Stimulated activated CD8-positive, alpha-beta memory T cell treated with anti-CD3 and anti-CD28 coated beads, Interleukin-2, amount 100 ng/mL, for 48 hours (primary cell): ENCODE measurements at places on chromosomes 1 and 21.

DNA sequence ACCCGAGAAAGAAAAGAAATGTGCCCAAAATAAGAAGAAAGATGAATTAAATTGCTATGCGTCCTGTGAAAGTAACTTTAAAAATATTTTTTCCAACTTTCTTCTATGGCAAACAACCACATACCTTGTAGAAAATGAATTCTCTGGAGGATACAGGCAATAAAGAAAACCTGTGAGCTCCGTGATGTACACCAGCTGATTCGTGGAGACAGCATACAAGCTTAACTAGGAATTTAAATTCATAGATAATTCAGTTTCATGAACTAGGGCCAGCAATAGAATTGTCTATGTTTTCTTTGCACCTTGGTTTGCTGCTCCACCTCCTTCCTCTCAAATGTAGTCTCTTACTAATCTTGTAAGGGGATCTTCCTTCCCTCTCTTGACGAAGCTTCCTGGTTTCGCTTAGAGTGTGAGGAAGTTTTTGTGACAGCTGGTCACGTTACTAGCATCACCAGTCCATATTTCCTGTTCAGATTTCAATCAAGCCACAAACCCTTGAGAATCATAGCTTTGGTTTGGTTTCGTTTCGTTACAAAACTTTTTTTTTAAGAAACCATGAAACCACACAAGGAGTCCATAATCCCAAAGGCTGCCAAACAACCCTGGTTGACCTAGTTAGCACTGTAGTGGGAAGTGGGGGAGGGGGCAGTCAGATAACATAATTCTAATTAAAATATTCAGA is 35.8 kb downstream of the GREM2 start:
- no peak for DNase-seq

GRCh38 chr1:242023805-242024204 is 24.9 kb upstream of the MAP1LC3C start:
- no peak for DNase-seq

DNA sequence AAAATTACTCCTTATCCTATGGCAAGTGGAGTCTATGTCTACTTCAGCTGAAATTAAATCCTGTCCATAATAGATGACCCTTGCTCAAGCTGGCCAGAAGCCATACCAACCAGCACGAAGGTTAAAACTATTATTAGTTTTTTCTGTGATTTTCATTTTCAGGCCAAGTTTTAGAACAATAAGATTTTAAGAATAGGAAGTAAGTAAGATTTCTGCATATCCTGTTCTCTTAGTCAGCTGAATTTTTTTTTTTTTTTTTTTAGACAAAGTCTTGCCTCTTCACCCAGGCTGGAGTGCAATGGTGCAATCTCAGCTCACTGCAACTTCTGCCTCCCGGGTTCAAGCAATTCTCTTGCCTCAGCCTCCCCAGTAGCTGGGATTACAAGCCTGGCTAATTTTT is 6.1 kb upstream of the RBP7 start:
- DNase-seq = no peak

DNA sequence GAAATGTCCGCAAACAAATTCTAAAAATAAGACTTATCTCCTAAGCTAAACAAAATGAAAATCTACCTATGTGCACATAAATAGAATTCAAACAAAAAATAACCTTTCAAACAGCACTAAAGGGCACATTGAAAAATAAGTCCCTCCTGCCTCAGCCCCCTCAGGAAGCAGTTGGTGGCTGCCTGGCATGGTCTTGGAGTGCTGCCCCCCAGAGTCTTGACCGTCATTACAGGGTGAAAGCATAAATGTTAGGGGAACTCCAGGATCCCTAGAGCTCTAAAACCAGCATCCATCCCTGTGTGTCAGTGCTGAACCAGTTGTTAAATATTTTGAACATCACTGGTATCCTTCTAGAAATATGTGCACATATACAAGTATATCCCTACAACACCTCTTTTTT is 6.5 kb upstream of the NPL start:
- no peak for DNase-seq

GRCh38 chr1:240280560-240281322 is 189.1 kb downstream of the FMN2 start:
- no peak for DNase-seq

DNA sequence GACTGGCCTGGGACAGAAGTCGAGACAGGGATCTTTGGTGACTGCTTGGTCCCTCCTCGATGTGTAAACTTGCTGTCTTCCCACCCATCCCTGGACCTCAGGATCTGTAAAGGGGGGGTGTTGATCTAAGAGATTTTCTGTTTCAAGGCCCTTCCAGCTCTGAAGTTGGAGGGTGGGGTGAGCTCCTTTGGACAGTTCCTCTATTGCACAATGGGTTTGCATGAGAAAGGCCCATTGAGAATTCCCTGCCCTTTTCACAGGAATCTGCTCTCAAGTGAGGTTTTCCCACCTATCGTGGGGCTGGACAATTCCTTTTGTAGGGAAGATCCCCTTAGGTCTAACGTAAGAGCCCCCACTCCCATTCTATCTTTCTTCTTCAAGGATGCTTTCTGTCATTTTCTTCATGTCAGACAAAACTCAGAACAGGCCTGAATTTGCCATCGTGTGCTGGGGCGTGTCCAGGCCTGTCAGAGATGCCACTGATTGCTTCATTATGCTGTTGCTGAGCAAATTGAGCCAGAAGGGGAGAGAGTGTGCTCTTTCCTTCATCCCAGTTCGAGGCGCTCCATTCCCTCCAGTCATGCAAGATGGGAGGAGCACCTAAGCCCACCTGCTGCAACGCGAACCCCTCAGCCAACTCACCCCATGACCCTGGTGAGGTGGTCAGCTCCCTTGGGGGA is 149.9 kb upstream of the IGSF21 start:
- DNase-seq = no peak

GRCh38 chr1:93675931-93676330 is 5.7 kb downstream of the BCAR3 start:
- DNase-seq = no peak

- DNase-seq = no peak
These were observed 18.9 kb downstream of the GRIK1 start for GRCh38 chr21:29920938-29921337.

- no peak for DNase-seq
These were observed 57.7 kb upstream of the ATP5PO start for GRCh38 chr21:33973268-33973667.

DNA sequence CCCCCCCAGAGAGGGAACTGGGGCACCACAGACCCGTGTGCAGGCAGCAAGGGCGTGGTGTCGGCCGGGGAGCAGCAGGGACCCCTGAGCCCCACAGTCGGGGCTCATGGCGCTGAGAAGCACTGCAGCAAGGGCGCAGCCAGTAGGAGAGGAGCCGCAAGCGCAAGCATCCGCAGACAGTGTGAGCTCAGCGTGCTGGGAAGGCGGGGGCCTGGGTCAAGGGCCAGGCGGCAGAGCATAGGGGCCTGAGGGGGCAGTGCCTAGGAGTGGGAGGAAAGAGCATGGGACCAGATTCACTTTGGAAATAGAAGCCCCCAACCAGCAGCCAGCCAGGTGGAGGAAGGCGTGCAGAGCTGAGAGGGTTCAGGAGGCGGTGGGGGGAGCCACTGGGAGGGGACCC is 6.7 kb upstream of the KCNAB2 start:
- DNase-seq = no peak

DNA sequence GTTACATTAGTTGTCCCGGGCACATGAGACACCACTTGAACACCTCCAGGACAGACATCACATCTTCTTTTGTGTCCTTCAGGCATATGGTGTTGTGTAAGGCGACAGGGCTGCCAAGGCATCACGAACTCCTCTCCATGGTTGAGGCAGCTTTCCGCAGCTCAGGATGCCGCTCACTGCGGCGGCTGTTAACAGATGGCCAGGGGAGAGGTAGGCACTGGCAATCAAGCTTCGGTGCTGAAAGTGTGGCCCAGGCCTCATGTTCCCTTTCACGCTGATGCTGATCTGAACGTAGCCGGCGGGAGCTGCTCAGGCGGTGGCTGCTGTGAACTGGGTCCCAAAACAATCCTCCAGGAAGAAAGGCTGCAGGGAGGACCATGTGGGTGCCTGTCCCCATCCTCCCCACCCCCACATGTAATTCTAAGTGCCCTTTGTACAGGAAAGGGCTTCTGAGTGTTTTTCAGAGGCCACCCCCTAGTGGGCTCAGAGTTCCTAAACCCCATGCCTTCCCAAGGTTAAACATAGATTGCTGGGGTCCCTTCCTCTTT is 287.1 kb upstream of the AJAP1 start:
- no peak for DNase-seq

DNA sequence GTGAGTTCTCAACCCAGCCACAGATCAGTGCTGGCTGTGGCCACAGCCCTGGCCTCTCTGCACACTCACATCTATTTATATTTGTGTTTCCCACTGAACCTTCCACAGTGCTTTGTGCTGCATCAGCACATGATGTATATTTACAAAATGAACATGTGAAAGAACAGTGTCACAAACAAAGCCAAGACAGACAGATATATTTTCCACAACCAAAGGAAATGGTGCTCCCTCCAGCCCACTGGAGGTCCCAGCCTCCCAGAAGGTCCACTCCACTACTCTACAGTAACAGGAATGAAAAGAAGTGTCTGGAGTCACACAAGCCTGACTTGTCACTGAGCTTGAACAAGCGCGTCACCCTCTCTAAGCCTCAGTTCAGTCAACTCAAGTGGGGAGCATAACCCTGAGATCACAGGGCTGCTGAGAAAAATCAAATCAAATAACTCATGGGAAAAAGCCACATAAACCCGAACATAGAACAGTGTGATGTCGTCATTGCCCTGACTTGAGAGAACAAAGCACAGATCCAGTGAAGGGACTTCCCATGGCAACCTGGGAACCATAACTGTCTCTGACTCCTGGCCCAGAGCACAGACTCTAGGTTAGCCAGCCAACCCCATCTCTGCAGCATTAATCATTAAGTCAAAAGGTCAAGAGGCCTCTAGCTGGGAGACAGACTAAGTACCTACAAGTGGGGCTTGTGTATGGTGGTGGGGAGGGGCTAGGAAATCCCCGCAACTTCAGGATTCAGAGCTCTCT is 121.2 kb downstream of the TRABD2B start:
- no peak for DNase-seq

GRCh38 chr1:232628335-232629249 is 1.3 kb downstream of the SIPA1L2 start:
- no peak for DNase-seq

- DNase-seq = no peak
These were observed 34.0 kb downstream of the SLC35F3 start for GRCh38 chr1:233938476-233938875.

DNA sequence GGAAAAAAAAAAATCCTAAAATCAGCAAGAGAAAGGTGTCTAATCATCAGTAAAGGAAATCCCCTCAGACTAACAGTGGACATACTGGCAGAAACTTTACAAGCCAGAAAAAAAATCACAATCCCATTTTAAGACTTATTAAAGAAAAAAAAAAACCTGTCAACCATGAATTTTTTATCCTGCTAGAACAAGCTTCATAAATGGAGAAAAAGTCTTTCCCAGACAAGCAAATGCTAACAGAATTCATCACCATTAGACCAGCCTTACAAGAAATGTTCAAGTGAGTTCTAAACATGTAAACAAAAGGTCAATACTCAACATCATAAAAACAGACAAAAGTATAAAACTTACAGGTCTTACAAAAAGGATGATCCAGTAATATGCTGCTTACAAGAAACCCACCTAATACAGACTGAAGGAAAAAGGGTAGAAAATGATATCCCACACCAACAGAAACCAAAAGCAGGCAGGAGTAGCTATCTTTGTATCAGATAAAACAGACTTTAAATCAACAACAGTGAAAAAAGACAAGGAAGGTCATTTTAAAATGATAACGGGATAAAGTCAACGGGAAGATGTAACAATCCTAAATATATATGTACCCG is 129.6 kb downstream of the EVI5 start:
- DNase-seq = no peak

DNA sequence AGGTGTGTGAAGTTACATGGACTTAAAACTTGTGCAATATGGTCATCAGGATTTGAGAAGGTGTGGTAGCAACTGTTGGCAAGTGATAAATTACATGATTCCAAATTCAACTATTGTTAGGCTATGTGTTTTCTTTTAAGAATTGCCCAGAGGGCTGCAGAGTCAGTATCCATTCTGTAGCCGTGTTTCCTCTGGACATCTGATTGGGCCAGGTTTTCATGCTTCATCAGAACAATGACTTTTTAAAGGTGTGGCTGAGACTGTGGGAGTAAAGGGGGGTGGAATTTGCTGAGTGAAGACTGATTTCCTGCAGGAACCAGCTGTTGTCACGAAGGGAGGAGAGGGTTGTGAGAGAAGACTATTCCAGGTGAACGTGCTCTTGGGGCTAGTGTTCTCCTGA is 1.7 kb upstream of the HRNR start:
- DNase-seq = no peak

DNA sequence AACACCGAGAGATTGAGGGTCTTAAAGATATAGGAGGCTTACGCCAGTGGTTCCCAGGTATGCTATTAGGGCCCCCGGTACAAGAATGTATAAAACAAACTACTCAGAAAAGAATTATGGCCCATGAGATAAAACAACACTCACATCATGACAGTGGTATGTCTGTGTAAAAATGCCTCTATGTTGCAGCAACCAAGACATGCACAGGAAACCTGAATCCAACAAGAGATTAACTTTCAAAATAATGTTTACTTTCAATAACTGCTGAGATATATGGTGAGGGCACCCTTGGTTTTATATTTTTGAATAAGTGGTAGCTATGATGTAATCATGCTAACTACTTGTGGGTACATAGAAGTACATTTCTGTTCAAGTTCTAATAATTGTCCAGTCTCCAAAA is 74.9 kb downstream of the PUM1 start:
- DNase-seq = no peak

DNA sequence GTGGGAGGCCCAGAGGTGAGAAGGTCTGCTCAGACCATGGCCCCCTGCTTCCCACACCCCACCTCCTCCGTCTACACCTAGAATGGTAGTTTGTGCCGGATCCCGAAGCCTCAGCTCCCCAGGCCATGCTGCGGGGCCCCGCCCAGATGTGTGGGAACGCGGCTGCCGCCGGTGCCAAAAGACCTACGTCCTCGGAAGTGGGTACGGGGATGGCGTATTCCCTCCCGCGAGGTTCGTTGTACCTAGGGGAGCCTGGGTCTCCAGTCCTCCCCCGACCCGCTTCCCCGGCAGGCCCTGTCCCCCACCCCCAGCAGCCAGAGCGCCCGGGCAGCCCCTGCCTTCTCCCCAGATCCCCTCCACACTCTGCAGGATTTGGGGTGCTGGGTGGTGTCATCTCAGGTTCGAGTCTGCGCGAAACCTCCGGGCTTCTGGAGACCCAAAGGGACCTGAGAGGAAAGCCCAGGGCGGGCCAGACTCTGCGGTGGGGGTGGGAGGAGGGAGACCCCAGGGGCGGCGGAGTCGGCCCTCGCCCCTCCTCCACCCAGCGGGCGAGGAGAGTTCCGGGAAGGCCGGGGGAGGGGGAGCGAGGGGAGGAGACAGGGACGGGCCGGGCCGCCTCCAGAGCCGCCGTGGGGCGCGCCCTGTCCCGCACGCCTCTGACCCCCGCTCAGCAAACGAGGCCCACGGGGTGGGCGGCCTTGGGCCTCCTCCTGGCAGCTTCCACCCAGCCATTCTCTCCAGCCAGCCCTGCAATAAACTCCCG is 6.2 kb upstream of the PRDM16 start:
- no peak for DNase-seq
